ENCODE measurements at places on chromosomes 2 and 18. TPM values are rescaled to one million over a fixed set of nuclear protein-coding genes. Genes with fewer than 3 reads are reported as not detected.

GRCh38 chr2:158677542-158677941, 117.6 kb upstream of the DAPL1 start:
- no peak for DNase-seq
- no peak overlapping the region for H3K27ac ChIP-seq
- H3K4me3 ChIP-seq, result no peak overlapping the region

GRCh38 chr2:171960570-171960969, 38.3 kb downstream of the HAT1 start:
- H3K27me3 ChIP-seq, result no peaks in the 10 kb centered on the region
- H3K4me1 ChIP-seq, result peaks cover 37% of the 10 kb centered on the region
- H3K27ac ChIP-seq, result no peak overlapping the region

- H3K27ac ChIP-seq, result no peak overlapping the region
- H3K4me1 ChIP-seq, result no peaks in the 10 kb centered on the region
Measured at GRCh38 chr2:215699700-215700538, 264.1 kb upstream of the FN1 start.

DNA sequence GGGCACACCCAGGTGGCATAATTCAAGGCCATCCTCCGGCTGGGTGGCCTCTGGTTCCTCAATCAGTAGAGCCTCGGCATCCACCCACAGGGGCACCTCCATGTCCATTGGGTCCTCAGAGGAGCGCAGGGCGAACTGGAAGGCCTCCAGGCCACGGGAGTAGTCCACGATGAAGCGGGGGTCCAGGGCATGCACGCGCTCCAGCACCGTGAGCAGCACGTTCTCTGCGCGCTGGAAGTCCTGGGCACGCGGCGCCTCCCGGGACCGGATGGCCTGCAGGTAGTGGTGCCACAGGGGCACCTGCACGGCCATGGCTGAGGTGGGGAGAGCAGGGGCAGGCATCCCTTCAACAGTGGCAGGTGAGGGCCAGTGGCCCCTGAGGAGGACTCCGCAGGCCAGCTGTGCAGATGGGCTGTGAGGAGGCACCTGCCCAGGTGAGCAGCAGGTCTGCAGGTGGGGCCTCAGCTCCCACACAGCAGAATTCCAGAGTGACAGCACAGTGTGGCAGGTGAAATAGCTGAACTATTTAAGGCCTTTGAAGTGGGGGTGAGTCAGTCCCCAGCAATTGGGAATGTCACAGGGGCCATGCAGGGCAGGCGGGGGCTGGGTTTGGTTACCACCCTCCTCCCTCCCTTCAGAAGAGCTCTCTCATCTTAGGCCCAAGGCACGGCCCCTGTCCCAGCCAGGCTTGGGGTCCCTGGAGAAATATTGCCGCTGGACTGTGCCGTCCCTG, at the start of gene MAB21L4:
Gene MAB21L4, minus strand, starts transcription at position 501 of the 733 bp plus-strand sequence. Its CDS starts 159 bp downstream, at position 342.
- H3K4me3 ChIP-seq, result no peak within 1 kb of the TSS
- H3K36me3 ChIP-seq, result no peaks in the 10 kb centered on the region
- H3K4me1 ChIP-seq, result no peaks in the 10 kb centered on the region
- no peak within 1 kb of the TSS for H3K27ac ChIP-seq
- no peak for DNase-seq
- H3K27me3 ChIP-seq, result no peaks in the 10 kb centered on the region

- H3K36me3 ChIP-seq, result no peaks in the 10 kb centered on the region
- H3K4me1 ChIP-seq, result peaks cover 38% of the 10 kb centered on the region
- H3K4me3 ChIP-seq, result no peak overlapping the region
- H3K27ac ChIP-seq, result no peak overlapping the region
- peaks cover 21% of the 10 kb centered on the region for H3K27me3 ChIP-seq
- DNase-seq, result no peak
Measured at GRCh38 chr2:174719016-174719415, 45.3 kb downstream of the CHRNA1 start.

DNA sequence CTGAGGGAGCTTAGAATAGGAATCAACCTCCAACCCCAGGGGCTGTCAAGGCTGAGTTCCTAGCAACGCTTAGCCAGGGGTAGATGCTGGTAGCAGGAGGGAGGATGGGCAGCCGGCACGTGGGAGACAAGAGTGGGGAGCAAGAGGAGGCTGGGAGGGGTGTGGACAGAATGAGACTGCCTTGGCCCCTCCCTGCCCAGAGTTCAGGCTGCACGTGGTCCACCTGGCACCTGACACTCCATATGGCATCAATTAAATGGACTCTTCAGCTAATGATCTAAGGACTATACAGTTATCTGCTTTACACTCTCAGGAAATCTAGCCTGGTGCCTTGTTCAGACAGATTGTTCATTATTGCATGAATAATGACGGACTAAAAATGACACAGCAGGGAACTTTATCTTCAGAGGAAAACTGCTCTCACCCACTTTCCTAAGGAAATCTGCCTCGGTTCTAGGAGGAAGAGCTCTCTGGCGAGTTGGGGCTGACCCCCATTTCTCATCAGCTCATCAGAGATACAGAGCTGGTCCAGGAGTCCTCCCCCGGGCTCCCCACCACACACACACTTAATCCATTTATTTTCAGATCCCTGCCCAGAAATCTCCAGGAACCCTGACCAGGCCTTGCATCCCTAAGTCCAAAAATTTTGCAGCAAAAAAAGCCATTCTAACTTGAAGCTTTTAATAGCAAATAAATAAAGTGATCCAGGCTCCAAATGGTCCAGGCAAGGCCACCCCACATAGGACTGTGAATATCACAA, 102.1 kb upstream of the CDC42EP3 start:
- no peak overlapping the region for H3K27ac ChIP-seq
- H3K27me3 ChIP-seq, result peaks cover 6% of the 10 kb centered on the region
- H3K4me1 ChIP-seq, result no peaks in the 10 kb centered on the region
- H3K4me3 ChIP-seq, result no peak overlapping the region

DNA sequence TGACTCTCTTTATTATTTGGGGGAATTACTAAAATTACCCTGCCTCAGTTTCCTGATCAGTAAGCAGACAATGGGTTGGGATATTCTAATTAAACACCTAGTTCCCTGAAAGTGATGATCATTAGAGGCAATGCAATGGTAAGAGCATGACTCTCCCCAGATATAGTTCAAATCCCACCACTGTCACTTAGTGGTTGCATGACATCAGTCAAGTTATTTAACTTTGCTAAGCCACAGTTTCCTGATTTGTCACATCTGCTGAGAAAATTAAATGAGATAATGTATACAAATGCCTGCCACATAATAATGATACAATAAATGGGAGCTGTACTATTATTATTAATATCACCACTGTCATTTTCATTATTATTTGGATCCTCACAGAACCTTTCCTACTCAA, 29.9 kb downstream of the ZEB2 start:
- H3K27me3 ChIP-seq, result peaks cover 3% of the 10 kb centered on the region
- H3K36me3 ChIP-seq, result no peaks in the 10 kb centered on the region
- peaks cover 18% of the 10 kb centered on the region for H3K4me1 ChIP-seq

DNA sequence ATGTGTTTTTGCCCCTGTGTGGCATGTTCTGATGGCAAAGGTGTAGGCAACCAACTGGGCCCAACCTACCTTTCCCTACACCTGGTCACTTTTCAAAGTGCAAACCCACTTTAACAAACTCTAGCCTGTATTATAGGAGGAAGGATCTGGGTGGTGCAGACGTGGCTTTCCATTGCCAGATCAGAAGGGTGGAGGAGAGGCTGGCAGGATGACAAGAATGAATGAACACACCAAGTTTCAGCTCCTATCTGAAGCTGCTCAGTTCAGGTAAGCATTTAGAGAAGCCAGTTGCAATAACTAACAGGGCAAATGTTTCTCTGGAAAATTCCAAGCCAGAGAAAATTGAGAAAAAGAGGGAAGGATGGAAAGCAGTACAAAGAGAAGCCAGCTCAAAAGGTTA, 707 bp upstream of the SERPINB7 start:
- H3K27me3 ChIP-seq, result peaks cover 2% of the 10 kb centered on the region
- H3K4me1 ChIP-seq, result no peaks in the 10 kb centered on the region
- H3K27ac ChIP-seq, result no peak overlapping the region
- no peaks in the 10 kb centered on the region for H3K36me3 ChIP-seq
- no peak for DNase-seq
- no peak overlapping the region for H3K4me3 ChIP-seq

DNA sequence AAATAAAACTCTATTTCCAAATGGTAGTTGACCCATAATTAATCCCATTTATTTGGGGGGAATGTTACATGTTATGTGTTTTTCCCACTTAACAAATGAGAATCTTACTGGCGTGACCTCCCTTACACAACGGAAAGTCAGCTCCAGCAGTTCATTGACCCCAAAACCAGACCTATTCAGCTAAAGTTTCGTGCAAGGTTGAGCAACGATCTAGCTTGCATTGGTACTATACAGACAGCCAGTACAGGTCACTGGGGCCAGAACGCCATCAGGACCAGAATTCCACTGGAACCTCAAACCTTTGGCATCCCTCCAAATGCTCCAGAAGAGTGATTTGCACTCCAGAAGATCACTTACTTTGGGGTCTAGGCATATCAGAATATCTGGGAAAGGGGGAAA, 6.8 kb upstream of the CTAGE1 start:
- DNase-seq, result no peak
- no peak overlapping the region for H3K4me3 ChIP-seq
- H3K27ac ChIP-seq, result no peak overlapping the region
- no peaks in the 10 kb centered on the region for H3K27me3 ChIP-seq
- H3K36me3 ChIP-seq, result no peaks in the 10 kb centered on the region

GRCh38 chr2:189164746-189165145, 14.8 kb downstream of the COL5A2 start:
- H3K27ac ChIP-seq, result no peak overlapping the region
- no peaks in the 10 kb centered on the region for H3K27me3 ChIP-seq
- H3K4me3 ChIP-seq, result no peak overlapping the region
- no peaks in the 10 kb centered on the region for H3K36me3 ChIP-seq
- H3K4me1 ChIP-seq, result no peaks in the 10 kb centered on the region

DNA sequence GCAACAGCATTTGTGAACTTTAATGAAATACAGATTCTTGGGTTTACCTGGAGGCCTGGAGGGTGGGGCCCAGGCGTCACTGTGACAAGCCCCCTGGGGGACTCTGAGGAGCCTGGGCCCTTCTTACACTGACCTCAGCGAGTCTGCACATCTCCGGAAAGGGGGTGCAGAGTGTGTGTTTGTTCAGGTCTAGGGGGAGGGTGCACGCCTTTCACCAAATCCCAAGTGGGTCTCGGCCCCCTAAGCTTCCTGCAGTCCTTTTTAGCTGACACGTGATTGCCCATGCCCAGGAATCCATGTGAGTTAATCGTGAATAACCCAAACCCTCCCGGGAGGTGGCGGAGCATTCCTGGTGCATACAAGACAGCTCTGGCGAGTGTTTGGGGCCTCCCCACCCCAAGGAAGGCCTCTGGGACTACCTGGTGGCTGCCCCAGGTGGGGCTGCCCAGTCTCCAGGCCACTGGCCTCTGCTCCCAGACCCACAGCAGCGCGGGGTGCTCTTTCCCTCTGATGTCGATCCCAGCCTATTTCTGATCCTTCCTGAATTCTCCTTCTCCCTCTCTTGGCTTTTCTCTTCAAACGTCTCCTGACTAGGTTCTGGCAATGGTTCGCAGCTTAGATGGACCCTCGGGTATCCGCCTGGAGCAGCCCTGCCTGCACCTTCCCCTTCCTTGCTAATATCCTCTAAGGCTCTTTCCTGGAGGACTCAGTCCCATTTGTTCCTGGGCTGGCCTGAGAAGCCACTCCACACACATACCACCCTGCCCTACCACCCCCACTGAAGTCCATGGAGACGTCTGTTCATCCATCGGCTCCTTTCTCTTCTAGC, 10.0 kb downstream of the NGEF start:
- H3K4me1 ChIP-seq, result no peaks in the 10 kb centered on the region
- no peaks in the 10 kb centered on the region for H3K36me3 ChIP-seq
- no peak overlapping the region for H3K4me3 ChIP-seq
- H3K27me3 ChIP-seq, result peaks cover 5% of the 10 kb centered on the region

DNA sequence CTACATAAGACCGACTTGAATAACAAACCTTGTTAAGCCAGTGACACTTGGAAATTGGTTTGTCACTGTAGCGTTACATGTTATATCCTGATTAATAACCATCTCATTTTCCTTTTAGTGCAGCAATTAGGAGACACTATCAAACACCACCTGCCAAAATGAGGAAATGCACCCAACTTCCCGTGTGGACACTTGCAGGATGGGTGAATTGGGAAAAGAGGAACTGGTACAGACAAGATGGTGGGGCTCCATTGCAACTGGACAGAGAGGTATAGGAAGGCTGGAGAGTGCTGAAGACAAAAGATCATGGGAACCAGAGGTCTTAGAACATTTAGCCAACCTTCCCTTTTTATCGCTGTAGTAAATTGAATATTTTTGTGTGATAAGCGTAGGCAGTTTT, 816.3 kb upstream of the HS6ST1 start:
- no peaks in the 10 kb centered on the region for H3K4me1 ChIP-seq
- no peak overlapping the region for H3K4me3 ChIP-seq
- no peak overlapping the region for H3K27ac ChIP-seq
- DNase-seq, result no peak
- peaks cover 4% of the 10 kb centered on the region for H3K27me3 ChIP-seq

- no peak overlapping the region for H3K4me3 ChIP-seq
- no peak for DNase-seq
- no peak overlapping the region for H3K27ac ChIP-seq
- H3K27me3 ChIP-seq, result peaks cover 19% of the 10 kb centered on the region
Measured at GRCh38 chr2:9152975-9153642, 53.5 kb upstream of the ASAP2 start.

DNA sequence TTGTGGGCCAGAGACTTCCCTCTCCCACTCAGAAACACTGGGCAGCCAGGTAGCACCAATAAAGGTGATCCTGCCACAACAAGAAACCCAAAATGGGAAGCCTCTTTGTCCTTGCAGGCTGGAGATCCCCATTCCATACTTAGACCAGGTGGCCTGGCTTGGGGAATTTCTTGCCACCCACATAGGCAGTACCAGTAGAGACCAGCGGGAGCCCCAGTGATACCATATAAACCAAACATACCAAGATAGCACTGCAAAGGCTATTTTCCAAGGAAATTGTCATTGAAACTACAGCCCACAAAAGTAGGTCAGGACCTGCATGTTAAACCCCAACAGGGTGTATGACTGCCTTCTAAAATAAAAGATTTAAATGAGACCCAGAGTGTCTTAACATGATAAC, 171.6 kb downstream of the DIS3L2 start:
- no peak overlapping the region for H3K4me3 ChIP-seq
- no peak overlapping the region for H3K27ac ChIP-seq
- no peaks in the 10 kb centered on the region for H3K27me3 ChIP-seq
- no peak for DNase-seq
- H3K36me3 ChIP-seq, result no peaks in the 10 kb centered on the region
- H3K4me1 ChIP-seq, result peaks cover 7% of the 10 kb centered on the region

- no peak overlapping the region for H3K4me3 ChIP-seq
- DNase-seq, result no peak
- H3K4me1 ChIP-seq, result no peaks in the 10 kb centered on the region
- no peak overlapping the region for H3K27ac ChIP-seq
- no peaks in the 10 kb centered on the region for H3K36me3 ChIP-seq
Measured at GRCh38 chr18:8034674-8035073, 467.6 kb downstream of the PTPRM start.

DNA sequence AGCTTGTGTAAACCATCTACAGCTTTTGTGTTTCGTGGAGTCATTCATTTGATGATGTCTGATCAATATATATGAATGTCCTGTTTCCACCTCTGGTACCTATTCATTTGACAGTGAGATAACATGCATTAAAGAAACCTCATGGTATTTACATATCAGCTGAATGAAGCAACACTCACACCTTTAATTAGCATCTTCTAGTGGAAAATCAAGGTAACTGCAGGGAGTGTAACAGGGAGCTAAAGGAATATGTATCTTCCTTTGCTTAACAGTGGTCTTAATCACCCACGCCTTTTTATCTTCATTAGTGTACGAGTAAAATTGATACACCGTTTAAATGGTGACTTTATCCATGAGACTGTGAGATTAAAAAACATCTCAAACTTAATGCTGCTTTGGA, 15.6 kb downstream of the SLC39A10 start:
- peaks cover 19% of the 10 kb centered on the region for H3K4me1 ChIP-seq
- H3K4me3 ChIP-seq, result no peak overlapping the region
- no peaks in the 10 kb centered on the region for H3K27me3 ChIP-seq
- no peak for DNase-seq
- H3K27ac ChIP-seq, result no peak overlapping the region

Gene PTH2R
- 0.10 TPM for total RNA-seq

Gene MEP1B
- total RNA-seq, result not detected

Gene ZNF892
- 5.9 TPM for total RNA-seq

Gene CCDC85A
- not detected for total RNA-seq

Gene TCF23
- total RNA-seq, result not detected

Measured in activated T-helper 1 cell treated with anti-CD3 and anti-CD28 coated beads, Interleukin-12 subunit alpha, Interleukin-12 subunit beta, Interleukin-2, Interleukin-4 antibody, amounts not matched to agents 30 ng/mL and 10 ng/mL and 1 ng/mL, durations not matched to agents 14 hours and 24 hours and 36 hours (primary cell).